ENCODE measurements at places on chromosomes 2 and 18. TPM values are rescaled to one million over a fixed set of nuclear protein-coding genes. Genes with fewer than 3 reads are reported as not detected.

The PAX8 gene
- total RNA-seq, result not detected

The PAPOLG gene
- 22.1 TPM for total RNA-seq

The MC4R gene
- total RNA-seq, result 0.77 TPM

The ZNF396 gene
- 2.1 TPM for total RNA-seq

The BMP10 gene
- not detected for total RNA-seq

The RUFY4 gene
- total RNA-seq, result not detected

The CCDC68 gene
- under 0.01 TPM for total RNA-seq

The CXCR4 gene
- total RNA-seq, result not detected

The POTEE gene
- not detected for total RNA-seq

The SAG gene
- not detected for total RNA-seq

The CERKL gene
- total RNA-seq, result under 0.01 TPM

The CRACDL gene
- under 0.01 TPM for total RNA-seq

The HNRNPLL gene
- total RNA-seq, result 54.3 TPM

The UPP2 gene
- total RNA-seq, result not detected

The UGT1A4 gene
- not detected for total RNA-seq

The MYO5B gene
- 0.15 TPM for total RNA-seq

The LIPG gene
- total RNA-seq, result 0.67 TPM

The IL36G gene
- not detected for total RNA-seq

The RTP5 gene
- total RNA-seq, result not detected

The RBBP8 gene
- 48.6 TPM for total RNA-seq

The ANKRD53 gene
- 1.8 TPM for total RNA-seq

The FOXI3 gene
- not detected for total RNA-seq

The CEBPZ gene
- 60.3 TPM for total RNA-seq

The REG3A gene
- not detected for total RNA-seq

The TPRKB gene
- total RNA-seq, result 50.3 TPM

The HOXD3 gene
- total RNA-seq, result 3.4 TPM

The NEU2 gene
- not detected for total RNA-seq

The GAL3ST2 gene
- 0.34 TPM for total RNA-seq

The AGXT gene
- total RNA-seq, result not detected

Data from melanocyte of skin (primary cell).